Tongue (tissue), 3 donors: ENCODE measurements at places on chromosomes 5 and 9.
A peak's percentile ranks its signal among the peaks of the same experiment; 100 is the strongest.

GRCh38 chr5:14869668-14870164, 1.9 kb downstream of the ANKH start:
- DNase-seq: no peak

DNA sequence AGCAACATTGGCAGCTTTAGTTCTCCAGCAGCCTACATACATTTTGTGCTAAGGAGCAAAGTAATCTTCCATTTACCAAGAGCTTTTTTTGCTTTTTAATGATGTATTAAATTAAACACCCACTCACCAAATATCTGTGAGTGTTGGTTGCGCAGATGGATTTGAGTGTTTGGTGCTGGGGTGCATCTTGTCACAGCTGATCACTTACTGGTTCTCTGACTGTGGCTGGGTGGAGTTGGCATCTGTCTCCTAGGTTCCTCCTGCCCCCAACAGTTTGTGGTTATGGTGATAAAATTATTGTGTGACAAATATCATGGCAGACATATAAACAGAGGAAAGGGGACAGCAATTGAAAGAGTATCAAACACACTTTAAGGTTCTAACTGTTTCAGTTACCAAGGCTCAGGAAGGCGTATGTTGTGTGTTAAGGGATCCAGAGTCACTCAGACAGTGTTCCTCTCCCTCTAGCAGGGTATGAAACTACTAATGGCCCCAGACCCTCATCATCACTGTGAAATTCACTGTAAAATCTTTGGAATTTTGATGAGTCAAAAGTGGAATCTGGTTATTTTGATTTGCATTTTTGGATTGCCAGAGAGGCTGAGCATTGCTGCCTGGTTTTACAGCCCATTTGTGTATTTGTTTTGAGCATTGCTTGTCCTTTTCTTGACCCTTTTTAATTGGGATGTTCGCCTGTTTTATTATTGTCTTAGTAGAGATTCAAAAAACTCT, 81.7 kb downstream of the PDE8B start:
- no peak for DNase-seq

DNA sequence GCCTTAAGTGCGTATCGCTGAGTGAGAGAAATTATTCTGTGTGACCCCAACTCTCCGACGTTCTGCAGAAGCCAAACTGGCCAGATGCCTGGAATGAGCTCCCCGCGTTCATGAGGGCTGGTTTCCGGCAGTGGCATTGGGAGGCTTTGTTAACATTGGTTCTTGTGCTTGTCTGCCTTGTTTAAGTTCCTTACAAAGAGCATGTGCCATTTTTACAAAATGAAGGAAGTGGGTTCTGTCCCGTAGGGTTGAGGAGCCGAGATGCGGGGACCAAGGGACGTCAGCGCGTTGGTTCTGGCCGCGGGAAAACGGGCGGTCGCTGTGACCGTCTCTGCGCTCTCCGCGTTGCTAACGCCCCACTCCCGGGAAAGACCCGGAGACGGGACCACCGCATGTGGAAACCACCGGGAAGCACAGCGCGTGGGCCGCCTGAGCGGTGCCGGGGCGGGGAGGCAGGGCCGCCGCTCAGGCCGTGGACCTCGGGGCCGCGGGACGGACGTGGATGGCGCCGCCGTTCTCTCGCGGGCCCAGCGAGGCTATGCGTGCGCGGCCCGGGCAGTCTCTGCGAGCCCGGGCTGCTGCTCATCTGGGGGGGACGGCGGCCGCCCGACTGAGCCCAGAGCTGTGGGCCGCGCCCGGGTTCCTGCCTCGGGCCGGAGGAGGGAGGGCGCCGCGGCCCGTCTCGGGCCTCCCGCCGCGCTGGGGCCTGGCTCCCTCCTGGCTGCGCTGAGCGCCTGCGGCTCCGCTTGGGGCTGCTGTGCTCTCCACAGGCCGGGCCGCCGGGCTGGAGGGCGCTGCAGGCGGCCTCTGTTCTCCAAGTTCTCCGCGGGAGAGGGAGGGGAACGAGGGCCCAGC, 13.4 kb downstream of the RABL6 start:
- DNase-seq: no peak

DNA sequence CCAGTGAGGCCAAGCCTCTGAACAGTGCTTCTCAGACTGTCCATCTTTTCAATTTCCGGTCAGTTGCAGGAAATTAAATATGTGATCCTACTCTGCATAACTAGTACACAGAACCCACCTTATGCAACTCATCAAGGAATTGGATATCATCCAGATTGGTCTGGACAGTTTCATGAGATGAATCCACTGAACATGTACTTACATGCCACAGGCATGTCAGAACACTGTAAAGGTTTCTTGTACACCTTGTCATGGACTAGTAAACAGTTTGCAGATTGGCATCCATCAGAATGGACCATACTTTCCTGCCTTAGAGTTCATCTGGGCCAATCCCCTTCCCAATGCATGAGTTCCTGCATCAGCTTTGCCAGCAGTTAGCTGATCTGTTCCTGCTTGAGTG, 30.4 kb downstream of the GARNL3 start:
- DNase-seq: no peak

DNA sequence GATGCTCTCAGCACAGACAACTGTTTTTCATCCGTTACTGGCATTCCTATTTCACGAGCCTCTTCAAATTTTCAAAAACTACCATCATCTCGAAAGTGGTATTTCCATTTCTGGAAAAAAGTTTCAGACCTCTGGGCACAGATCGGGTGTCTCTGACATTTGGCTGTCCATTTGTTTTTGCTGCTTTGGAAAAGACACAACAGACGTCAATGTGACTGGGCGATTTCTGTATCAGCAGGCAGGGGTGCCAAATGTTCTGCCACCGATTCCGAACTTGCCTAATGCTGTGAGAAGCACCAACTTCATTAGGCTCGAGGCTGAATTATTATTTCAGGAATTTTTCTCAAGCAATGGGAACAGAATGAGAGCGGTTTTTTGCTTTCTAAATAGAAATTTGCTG, 105.6 kb downstream of the ARSB start:
- DNase-seq: no peak

DNA sequence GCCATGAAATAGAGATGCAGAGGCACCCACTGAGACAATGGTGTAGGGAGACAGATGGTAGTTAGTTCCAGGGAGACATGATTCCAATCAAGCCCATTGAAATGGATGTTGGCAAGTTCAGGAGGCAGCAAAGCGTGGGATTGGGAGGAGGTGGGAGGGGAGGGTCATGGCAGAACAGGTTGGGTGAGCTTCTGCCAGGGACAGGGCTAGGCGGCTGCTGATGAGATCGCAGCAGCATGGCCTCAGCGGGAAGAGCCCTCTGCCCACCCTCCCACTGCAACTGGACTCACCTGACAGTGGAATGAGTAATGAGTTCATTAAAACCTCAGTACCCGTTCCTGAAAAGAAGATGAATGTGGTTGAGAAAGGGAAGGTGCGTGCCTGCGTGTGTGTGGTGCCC, 418.2 kb downstream of the CDK5RAP2 start:
- no peak for DNase-seq

GRCh38 chr9:34980181-34980761, 9.3 kb upstream of the DNAJB5 start:
- no peak for DNase-seq

- DNase-seq: no peak
Observed at GRCh38 chr5:147160902-147161700, 73.7 kb upstream of the STK32A start.

DNA sequence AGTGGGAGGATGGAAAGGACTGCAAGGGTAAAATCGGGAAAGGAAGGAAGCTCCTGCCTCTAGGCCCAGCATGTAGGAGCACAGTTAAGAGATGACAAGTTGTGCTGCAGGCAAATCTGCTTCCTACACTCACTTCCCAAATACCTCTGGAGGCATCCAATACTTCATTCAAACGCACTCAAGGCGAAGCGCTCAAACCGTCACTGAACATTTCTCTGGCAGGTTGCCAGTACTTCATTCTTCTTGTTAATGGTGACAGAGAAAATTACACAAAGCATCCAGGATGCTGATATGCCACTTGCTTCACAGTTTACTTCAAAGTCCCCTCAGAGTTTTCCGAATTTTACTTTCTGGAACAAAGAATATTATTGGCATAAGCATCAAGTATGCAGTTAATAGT, 59.8 kb downstream of the NREP start:
- DNase-seq: peak; percentile 63

GRCh38 chr5:160679567-160680309, 172.3 kb downstream of the ATP10B start:
- no peak for DNase-seq

- peak; percentile 53 for DNase-seq
Observed at GRCh38 chr5:171574376-171574775, 154.9 kb downstream of the FGF18 start.

DNA sequence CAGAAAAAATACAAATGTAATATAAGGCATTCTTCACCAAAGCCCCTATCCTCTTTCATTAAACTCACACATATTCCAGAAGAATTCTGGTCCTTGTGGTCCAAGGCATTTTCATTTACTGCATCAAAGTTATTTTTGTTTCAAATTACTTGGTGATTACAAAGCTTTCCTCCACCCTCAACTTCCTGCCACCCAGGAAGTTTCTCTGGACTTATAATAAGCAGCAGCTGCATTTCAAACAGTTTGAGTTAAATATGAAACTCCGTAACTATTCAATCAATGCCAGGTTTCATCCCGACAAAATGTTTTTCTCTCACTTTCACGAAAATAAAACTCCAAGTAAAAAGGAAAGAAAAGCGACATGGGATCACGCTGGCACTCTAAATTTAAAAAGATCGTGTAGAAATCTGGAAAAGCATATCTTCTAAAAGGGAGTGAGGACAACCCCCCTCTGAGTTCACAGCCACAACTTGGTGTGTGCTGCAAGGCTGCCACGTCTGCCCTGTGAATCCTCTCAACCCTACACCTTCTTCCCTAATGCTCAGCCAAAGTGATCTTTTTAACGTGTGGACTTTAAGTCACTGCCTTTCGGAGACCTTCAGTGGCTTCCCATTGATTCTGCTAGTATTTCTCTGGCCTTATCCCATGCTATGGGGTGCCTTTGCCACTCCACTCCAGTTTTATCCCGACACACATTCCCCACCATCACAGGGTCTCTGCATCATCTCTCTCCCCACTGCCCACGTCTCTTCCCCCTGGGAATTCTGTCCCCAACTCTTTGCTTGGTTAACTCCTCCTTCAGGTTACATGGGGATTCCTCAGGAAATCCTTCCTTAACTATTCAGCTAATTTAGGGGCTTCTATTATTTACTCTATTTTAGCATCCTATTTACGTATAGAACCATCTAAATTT, 91.1 kb upstream of the CER1 start:
- peak; percentile 22 for DNase-seq

- DNase-seq: no peak
Observed at GRCh38 chr5:114185274-114185673, 176.6 kb upstream of the KCNN2 start.

DNA sequence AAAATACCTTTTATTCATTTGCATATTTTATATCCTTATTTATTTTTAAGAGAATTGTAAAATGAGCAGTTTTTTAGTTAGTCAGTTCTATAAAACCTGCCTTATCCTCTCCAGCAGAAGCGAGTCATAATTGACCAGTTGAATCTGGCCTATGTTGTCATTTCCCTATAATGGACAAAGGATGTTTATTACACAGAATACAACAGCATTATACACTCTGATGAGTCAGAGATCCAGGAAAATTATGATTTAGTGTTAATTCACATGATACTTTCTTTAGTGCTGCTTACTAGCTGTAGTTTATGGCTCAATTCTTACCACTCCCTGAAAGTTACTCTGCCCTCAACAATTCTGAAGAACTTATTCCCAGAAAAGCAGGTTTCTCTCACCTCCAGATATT, 26.8 kb upstream of the LURAP1L start:
- DNase-seq: no peak

- DNase-seq: no peak
Observed at GRCh38 chr9:15079989-15080388, 169.8 kb upstream of the FREM1 start.

- peak; percentile 46 for DNase-seq
Observed at GRCh38 chr9:121779381-121780117, 128.1 kb downstream of the DAB2IP start.

DNA sequence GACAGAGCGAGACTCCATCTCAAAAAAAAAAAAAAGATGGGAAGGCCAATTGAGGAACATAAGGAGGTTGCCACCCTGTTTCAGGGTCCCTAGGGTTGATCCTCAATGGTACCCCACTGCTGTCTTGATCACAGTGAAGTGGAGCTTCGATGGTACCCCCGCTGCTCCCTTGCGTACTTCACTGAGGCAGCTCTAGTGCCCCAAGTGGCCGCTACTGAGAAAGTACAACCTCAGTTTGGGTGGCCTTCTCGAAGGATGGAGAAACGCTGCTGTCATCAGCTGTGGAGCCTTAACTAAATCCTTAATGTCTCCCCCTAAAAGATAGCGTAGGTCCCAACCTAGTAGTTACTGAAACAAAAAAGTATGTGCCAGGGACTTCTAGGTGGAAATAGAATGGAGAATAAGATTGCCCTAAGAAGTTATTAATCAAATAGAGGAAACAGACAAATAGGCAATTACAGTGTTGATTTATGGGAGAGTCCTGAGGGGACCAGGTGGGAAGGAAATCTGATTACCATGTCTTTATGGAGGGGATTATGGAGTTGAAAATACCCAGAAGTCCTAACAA, 6.3 kb downstream of the TESK1 start:
- DNase-seq: peak; percentile 57

- DNase-seq: no peak
Observed at GRCh38 chr5:178683783-178684182, 46.7 kb downstream of the ZNF354A start.

GRCh38 chr5:36728697-36729543, 122.5 kb downstream of the SLC1A3 start:
- DNase-seq: peak; percentile 90

DNA sequence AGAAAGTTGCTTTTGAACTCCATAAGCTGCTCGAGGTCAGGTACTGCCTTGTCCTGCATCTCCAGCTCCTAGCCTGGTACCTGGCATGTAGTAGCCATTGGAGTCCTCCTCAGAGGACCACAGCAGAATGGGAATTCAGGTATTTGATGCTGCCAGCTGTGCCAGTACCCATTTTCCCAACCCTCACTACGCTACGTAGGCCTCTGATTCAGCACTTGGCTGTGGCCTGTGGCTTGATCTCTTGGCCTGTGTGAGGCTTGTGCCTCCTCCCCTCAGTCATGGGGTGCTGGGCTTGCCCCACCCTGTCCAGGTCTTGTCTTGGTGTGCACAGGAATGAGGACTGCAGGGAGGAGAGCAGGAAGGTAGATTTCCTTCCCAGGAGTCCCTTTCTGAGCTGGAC, 11.8 kb downstream of the OTULIN start:
- no peak for DNase-seq

DNA sequence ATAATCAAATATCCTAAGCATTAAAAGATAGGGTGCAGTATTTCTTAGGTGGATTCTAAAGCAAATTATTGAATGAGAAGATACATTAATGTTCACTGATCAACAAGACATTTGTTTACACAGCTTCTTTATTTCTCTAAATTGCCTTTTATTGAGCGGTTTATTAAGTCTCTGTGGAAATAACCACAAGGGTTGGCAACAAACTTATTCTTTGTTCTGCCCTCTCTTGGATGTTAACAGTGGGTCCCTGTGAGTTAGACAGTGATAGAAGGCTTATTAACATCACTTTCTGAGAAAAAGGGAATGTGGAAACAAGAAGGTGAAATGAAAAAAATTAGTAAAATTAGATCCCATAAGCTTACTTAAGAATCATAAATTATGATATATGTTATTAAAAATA, 82.7 kb upstream of the C6 start:
- no peak for DNase-seq

- peak; percentile 4 for DNase-seq
Observed at GRCh38 chr9:25939126-25939525, 260.9 kb upstream of the TUSC1 start.

- no peak for DNase-seq
Observed at GRCh38 chr9:22067196-22067595, 58.1 kb upstream of the CDKN2B start.

GRCh38 chr5:162091336-162091735, 23.8 kb downstream of the GABRG2 start:
- no peak for DNase-seq
